ENCODE measurements at places on chromosomes 3 and 15. TPM values are rescaled to one million over a fixed set of nuclear protein-coding genes. Genes with fewer than 3 reads are reported as not detected.

The C2CD4A gene
- 3.0 TPM for total RNA-seq

The PRR23E gene
- total RNA-seq = not detected

The LRRC31 gene
- not detected for total RNA-seq

The SLC41A3 gene
- total RNA-seq = 54.5 TPM

The TP53BP1 gene
- 31.1 TPM for total RNA-seq

The ECE2 gene
- not detected for total RNA-seq

The RABL3 gene
- 23.1 TPM for total RNA-seq

The CFAP44 gene
- total RNA-seq = 5.5 TPM

The RLBP1 gene
- total RNA-seq = 0.28 TPM

The SEMA4B gene
- total RNA-seq = 117 TPM

The TICRR gene
- total RNA-seq = under 0.01 TPM

The CASR gene
- total RNA-seq = not detected
